ENCODE measurements at places on chromosomes 7 and 10. TPM values are rescaled to one million over a fixed set of nuclear protein-coding genes. Genes with fewer than 3 reads are reported as not detected.

- DNase-seq: no peak
Observed at GRCh38 chr7:75738604-75738974, at the start of gene HIP1. HIP1 (minus strand) TSS chr7:75738941; CDS start chr7:75738920, 21 bp downstream.

DNA sequence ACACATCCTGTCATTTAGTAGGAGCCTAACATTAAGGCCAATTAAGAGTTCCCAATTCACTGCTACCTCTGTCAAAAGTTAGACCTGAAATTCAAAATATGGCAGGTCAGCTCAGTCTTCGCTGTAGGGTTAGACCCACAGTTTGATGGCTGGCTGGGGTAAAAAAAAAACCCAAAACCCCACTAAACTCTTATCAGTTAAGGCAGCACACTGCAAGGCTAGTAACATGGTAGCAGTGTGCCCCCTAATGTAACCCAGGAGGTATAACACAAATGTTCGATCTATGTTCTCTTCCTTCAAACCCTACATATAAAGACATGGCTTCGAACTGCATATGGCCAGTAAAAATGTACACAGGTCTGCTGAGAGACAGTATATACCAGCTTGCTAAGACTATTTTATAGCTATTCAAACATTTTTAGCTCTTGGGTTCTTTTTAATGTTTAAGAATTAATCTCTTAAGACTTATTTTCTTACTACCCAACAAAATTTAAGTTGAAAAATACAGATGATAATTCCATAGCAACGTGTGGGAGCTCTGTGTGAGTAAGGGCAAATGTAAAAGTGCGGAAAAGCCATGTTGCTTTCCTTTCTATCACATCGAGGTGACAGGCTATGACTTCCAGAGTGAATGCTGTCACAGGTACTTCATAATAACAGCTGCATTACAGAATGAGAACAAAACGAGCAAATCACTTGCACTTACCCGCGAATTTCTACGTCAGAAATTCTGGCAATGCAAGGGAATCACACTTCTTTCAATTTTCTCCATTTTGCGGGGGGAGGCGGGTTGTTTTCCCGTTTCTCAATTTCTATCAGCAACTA is 168.4 kb upstream of the IMMP2L start:
- DNase-seq: no peak

GRCh38 chr7:55087521-55087961 is 68.7 kb downstream of the EGFR start:
- no peak for DNase-seq

DNA sequence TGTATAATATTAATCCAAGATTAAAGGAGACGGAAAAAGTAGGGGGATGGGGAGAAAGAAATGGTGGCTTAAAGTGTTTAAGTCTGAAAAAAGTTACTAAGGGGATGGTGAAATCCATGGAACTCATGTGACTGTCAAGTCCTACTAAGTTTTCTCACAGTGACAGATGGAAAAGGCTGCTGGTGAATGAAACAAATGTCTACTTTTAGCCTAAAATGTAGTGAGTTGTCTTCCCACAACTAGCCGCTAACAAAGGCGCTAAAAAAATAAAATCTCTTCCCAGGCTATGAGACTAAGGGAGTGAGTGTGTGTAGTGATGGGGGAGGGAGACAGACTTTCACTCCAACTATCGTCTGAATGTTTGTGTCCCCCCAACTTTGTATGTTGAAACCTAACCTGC is 12.6 kb downstream of the VIM start:
- no peak for DNase-seq

DNA sequence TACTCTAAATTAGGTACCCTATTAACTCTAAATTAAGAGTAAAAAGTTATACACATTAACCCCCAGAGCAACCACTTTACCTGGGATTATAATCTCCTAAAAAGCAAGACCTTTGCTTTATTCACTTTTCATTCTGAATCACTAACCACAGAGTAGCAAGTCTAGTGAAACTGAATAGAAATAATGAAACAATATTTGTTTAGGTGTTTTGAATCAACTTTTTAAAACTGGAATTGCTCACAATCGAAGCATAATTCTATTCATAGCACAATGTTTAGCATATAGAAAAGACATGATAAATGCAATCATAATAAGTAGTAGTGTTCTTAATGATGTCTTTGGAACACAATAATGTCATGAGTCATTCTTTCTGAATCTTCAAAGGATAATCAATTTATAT is 37.0 kb upstream of the CASD1 start:
- no peak for DNase-seq

Gene FFAR4
- not detected for total RNA-seq

Gene CALCR
- not detected for total RNA-seq

Gene SHTN1
- 38.6 TPM for total RNA-seq

Gene PON1
- not detected for total RNA-seq

Gene SAMD9L
- 2.1 TPM for total RNA-seq

Gene DGKI
- total RNA-seq: 2.2 TPM

All from mesothelial cell of epicardium (in vitro differentiated cells).